Natural killer cell (primary cell): ENCODE measurements at places on chromosomes 12 and 14.

GRCh38 chr12:580813-581212 is 82.4 kb downstream of the NINJ2 start:
- DNase-seq: no peak

- DNase-seq: no peak
Observed at GRCh38 chr14:20601522-20601921, 10.3 kb upstream of the RNASE12 start.

DNA sequence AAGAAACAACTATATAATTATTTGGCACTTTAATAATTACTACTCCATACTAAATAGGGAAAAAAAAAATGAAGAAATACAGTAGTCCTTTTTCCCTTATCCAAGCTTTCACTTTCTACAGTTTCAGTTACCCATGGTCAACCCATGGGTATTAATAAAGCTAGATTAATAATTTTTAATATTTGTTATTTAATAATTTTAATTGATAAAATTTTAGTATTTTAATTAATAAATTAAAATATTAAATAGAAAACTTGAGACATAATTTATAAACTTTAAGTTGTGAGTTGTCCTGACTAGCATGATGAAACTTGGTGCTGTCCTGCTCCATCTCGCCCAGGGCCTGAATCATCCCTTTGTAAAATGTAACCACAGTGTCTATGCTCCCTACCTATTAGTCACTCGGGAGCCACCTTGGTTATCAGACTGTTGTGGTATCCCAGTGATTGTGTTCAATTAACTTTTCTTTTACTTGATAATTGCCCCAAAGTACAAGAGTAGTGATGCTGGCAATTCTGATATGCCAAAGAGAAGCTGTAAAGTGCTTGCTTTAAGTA is 71.8 kb downstream of the PAWR start:
- DNase-seq: no peak

- DNase-seq: no peak
Observed at GRCh38 chr12:3931776-3932175, 58.6 kb upstream of the PARP11 start.

DNA sequence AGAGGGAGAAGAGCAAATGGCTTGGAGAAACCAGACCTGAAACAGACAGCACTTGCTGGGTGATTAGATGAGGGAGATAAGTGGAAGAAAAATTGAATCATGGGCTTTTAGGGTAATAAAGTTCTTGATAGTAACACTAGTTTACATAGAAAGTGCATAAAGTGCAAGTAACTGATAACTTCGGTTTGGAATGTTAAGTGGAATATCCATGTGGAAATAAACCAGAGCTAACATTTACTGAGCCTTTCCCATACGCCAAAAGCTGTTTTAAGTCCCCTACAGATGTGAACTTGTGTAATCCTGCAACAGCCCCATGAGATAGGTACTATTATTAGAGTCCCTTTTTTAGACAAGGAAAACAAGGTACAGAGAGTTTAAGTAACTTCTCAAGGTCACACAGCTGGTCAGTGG is 77.1 kb upstream of the NUDT4 start:
- DNase-seq: no peak

DNA sequence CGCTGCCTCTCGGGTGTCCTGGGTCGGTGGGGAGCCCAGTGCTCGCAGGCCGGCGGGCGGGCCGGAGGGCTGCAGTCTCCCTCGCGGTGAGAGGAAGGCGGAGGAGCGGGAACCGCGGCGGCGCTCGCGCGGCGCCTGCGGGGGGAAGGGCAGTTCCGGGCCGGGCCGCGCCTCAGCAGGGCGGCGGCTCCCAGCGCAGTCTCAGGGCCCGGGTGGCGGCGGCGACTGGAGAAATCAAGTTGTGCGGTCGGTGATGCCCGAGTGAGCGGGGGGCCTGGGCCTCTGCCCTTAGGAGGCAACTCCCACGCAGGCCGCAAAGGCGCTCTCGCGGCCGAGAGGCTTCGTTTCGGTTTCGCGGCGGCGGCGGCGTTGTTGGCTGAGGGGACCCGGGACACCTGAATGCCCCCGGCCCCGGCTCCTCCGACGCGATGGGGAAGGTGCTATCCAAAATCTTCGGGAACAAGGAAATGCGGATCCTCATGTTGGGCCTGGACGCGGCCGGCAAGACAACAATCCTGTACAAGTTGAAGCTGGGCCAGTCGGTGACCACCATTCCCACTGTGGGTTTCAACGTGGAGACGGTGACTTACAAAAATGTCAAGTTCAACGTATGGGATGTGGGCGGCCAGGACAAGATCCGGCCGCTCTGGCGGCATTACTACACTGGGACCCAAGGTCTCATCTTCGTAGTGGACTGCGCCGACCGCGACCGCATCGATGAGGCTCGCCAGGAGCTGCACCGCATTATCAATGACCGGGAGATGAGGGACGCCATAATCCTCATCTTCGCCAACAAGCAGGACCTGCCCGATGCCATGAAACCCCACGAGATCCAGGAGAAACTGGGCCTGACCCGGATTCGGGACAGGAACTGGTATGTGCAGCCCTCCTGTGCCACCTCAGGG is 679 bp downstream of the ARF6 start:
- DNase-seq: peak; percentile 79

DNA sequence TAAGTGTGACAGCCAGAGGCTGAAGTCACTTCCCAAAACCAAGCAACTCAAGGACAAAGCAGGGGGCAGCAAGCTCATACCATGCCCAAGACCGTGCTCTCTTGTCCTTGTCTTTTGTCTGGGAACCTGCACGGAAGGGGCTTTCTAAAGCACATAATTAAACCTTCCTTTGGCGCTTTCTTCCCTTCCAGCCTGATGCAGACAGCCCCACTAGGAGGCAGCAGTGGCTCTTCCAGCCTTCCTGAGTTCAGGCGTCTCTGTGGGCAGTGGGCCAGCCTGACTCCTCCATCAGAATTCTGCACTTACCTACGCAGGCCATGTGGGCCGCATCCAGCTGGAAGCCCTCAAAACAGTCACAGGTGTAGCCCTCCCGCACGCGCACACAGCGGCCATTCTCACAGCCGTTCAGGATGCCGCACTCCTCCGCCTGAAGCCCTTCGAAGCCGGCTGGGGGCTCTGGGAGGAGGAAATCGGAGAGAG is 7.6 kb downstream of the ISCA2 start:
- no peak for DNase-seq

GRCh38 chr12:68422956-68423574 is 90.9 kb upstream of the MDM1 start:
- DNase-seq: no peak

DNA sequence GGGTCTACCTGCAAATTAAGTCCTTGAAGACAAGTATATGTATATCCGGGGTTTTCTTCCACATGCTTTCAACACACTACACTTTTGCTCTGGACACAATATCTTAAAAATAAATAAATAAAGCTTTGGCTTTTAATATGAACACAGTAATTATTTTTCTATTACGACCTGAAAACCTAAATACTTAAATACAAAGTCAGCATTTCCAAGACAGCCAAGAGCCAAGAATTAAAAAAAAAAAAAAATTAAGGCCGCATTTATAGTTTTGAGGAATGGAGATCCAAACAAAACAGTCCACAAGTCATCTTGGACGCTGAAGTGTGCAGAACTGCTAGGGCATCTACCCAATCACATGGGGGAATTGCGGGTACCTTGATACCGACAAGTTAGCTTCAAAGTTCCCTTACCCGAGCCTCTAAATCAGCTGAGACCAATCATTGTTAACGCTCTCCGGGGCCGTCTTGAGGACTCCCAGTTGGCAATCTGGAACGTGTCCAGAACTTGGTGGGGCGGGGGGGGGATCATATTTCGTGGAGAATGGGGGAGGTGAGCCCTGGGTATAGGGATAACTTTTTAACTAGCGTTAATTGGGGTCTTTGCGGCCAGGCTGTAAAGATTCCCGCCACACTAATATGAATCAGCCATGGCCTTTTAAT is 731 bp upstream of the PCNX4 start:
- peak; percentile 59 for DNase-seq

- no peak for DNase-seq
Observed at GRCh38 chr14:21205678-21206581, 50.1 kb upstream of the OR5AU1 start.

DNA sequence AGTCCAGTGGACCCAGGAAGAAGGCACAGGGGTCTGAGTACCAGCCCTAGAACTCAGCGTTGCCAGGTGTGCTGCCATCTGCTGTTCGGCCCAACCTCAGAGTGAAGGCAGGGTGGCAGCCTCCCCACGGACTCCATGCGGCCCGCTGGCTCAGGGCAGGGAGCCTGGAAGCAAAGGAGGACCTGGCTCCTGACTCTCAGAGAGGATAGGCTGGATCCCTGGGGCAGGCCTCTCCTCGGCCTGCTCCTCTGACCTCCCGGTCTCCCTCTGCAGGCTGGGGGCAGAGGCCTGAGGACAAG is 10.1 kb downstream of the MCRS1 start:
- no peak for DNase-seq

- no peak for DNase-seq
Observed at GRCh38 chr12:51970904-51971646, 19.6 kb downstream of the ACVR1B start.

DNA sequence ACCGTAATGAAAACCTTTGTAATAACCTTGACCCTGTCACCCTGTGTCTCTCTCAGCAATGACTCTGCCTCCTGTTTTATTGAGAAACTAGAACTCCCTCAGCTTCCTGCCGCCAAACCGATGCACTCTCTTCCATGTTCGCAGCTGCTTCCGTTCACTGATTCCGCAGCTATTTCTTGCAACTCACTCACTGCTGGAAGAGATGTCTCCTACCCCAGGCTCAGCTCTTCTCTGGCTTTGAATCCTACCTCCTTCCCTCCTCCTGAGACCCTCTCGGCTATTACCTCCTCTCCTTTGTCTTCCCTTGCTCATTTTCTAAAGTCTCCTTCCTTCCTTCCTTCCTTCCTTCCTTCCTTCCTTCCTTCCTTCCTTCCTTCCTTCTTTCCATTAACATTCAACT is 71.0 kb downstream of the ESRRB start:
- no peak for DNase-seq

- DNase-seq: no peak
Observed at GRCh38 chr12:24821691-24822090, 127.2 kb downstream of the BCAT1 start.

GRCh38 chr12:6620137-6620884 is 13.1 kb upstream of the CHD4 start:
- DNase-seq: no peak

DNA sequence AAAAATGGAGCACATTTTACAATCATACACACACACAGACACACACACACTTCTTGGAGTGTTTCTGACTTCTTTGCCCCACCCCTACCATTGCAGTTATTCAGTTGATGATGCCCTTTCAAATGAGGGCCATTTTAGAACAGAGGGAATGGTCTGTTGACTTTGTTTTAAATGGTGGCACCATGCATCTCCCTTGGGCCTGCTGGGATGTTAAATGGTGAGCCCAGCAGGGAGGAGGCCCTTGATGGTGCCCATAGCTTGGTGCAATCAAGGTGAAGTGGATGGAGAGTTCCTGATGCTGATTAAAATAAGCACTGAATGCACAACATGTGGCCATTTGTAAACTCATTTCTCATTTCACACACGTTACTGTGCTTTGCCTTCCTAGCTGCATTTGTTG is 13.3 kb downstream of the C12orf75 start:
- DNase-seq: no peak

DNA sequence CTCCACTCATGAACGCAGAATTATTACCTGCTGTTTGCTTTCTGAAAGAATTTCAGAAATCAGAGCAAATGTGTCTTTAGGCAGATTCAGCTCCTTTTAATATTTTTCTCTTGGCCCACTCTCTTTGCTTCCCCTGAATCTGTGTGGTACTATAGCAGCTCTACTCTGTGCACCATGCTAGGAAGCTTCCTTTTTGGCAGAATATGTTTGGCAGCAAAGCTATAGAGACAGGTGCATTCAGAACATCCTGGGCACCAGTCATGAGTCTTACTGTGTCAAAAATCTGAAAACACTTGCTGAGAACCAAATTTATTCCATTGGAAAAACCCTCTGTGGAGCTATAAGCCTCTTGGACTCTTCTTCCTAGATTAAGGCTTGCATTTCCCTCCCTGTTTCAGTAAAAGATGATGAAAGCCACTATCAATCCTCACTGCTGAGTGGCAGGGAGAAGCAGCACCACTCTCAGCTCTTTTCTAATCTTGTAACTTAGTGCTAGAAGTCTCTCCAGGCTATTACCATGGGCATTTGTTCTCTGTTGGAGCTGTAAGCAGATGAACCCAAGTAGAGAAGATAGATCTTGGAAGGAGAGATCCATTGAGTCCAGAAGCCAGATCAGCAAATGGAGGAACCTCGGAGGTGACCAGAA is 18.2 kb downstream of the CIPC start:
- no peak for DNase-seq

- DNase-seq: no peak
Observed at GRCh38 chr14:61631045-61631687, 64.1 kb upstream of the HIF1A start.

DNA sequence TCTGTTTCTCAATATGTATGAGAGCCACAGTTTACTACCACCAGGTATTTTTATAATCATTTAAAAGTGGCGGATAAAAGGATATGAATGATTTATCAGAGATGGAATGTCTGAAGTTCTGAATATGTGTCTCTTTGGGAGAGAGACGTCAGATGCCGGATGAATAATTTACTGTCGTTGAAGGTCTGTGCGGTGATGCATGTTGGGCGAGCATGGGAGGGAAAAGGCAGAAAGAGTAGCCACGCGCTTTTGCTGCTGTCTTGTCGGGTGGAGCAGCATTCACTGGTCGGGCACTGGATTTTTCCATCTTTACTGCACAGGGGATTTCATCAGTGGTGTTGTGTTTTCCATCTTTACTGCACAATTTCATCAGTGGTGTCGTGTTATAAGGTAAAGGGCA is 65.6 kb downstream of the SYNE2 start:
- no peak for DNase-seq

DNA sequence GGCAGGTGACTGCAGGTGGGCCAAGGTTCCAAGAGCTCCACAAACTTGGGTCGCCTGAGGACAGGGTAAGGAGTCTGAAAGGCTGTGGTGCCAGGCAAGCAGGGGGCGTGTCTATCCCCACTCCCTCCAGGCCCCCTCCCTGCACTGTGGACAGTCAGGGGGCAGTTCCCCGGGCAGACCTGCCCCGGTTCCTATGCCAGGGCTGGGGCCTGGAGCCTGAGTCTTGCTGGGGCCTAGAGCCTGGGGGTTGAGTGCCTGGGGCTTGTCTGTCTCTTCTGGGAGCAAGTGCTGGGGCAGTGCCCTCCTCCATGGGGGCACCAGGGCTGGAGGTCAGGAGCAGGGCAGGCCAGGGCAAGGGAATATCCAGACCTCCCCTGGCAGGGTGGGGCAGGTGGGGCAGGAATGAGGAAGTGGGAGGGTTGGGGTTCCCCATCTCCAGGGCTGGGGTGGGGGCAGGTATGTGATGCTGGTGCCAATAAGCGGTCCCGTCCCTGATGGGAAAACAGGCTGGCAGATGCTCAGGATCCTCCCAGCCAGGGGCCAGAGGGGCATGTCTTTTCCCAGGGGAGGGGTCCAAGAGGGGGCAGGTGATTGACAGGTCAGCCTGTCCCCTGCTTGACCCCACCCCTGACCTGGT is 11.9 kb upstream of the TNFAIP2 start:
- DNase-seq: no peak

- DNase-seq: no peak
Observed at GRCh38 chr12:110367181-110367864, 36.2 kb downstream of the ANAPC7 start.

- no peak for DNase-seq
Observed at GRCh38 chr14:50545618-50546017, 13.2 kb upstream of the MAP4K5 start.
